Right cardiac atrium (tissue), 5 donors: ENCODE measurements at places on chromosomes 4 and X.
A peak's percentile ranks its signal among the peaks of the same experiment; 100 is the strongest.

DNA sequence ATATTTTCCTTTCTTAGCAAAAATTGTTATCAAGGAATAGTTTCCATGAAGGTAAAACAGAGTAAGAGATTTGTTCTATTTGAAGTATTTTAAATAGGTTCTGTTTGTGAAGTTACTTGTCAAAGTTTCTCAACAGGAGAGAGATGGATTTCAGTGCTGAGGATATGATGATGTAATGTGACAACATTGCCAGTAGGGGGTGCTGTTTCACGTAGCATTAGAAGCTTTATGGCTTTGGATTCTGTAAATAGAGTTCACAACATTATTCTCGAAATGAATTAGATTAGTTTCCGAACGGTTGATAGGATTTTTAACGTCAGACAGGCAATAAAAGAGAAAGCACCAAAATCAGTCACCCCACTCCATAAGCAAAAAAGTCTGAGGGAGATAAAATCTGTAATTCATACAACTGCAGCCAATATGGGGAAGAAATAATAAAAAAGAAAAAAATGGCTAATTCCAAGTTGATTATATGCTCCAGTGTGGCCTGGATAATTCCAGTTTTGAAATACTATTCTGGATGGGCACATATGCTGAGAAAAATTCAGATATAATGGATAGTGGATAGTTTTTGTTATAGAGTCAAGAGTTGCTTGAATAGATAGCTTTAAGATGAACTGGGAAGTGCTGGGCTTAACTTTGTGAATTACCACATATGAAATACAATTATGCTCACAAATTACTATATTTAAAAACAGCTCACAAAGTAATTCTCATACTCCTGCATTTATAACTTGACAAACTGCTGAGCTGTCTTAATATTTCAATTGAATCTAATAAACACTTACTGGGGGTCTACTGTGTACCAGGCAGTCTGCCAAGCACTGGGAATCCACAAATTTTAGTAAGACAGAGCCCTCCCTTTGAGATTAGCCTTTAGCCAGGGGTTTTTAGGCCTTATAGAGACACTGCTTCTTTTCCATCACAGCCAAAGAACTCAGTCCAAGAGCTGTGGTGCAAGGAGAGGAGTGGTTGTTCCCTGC, 109.1 kb downstream of the GPAT3 start:
- no peak for DNase-seq

DNA sequence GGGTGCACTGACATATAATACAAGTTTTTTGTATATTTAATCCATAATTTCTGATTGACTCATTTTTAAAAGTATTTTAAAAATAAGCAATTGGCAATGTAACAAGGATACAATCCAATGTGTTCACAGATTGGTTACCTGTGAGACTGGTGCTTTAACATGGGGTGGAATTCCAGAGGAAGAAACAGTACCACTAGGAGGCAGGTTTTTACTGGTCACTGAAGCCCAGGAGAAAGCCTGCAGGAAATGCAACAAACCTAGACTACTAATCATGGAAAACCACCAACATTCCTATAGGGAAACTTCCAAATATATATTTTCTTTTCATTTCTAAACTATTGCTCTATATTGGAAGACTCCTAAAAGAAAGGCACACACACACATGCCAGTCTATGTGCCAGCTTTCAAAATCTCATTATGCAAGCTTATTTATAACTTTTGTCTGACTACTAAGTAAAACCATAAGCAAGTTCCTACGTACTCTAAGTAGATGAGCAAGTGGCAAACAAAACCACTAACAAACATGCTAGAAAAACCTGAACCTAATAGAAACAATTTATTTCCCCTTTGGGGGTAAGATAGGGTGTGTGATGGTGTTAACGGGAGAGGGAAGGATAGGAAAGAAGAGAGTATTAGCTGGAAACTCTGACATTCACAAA, 19.2 kb downstream of the G3BP2 start:
- DNase-seq, result no peak

- DNase-seq, result peak; percentile 43
These were observed 61.9 kb downstream of the ANKRD50 start for GRCh38 chr4:124650614-124651013.

DNA sequence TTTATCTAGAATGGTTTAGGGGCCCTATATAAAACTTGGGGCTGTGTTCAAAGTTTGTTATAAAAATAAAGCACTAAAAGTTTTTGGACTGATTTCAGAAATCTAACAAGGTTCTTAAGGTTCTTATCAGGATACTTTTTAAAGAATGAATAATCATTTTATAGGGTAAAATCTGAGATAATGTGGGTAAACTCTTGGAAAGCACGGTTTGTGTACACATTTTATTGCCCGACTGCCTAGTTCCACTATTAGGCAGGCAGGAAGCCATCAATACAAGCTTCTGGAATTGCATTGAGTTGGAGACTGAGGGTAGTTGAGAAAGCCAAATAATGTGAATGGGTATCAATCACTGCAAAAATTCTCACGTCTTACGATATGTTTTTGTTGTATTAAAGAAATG, 331.0 kb upstream of the PITX2 start:
- no peak for DNase-seq

- no peak for DNase-seq
These were observed 311.4 kb upstream of the NDST4 start for GRCh38 chr4:115424852-115425251.
